ENCODE measurements at places on chromosomes 7 and 10.

DNA sequence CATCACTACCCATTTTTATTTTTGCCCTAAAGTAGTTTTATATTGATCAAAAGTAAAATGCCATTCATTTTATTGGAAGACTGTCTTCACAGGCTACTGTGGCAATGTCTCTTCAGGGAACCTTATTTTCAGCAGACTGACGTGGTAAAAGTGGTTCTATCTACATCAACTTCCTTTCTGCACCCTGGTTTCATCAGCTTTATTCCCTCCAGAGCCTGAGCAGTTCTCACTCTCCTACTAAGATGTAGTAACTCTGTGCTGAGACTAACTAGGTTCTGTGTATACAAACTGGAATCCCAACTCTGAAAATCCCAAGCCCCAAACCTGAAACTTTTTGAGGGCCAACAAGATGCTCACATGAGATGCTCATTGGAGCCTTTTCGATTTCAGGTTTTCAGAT is 155.3 kb downstream of the SFMBT2 start:
- no peak overlapping the region for H3K27ac ChIP-seq
- no peak for DNase-seq
- peaks cover 32% of the 10 kb centered on the region for H3K4me1 ChIP-seq
- H3K36me3 ChIP-seq = no peaks in the 10 kb centered on the region

- H3K36me3 ChIP-seq = no peaks in the 10 kb centered on the region
- no peak overlapping the region for H3K27ac ChIP-seq
- no peak overlapping the region for H3K4me3 ChIP-seq
Measured at GRCh38 chr7:101410743-101411507, 48.2 kb downstream of the COL26A1 start.

- no peak overlapping the region for H3K4me3 ChIP-seq
- no peak overlapping the region for H3K27ac ChIP-seq
- H3K36me3 ChIP-seq = no peaks in the 10 kb centered on the region
- no peaks in the 10 kb centered on the region for H3K27me3 ChIP-seq
- DNase-seq = no peak
- no peaks in the 10 kb centered on the region for H3K4me1 ChIP-seq
Measured at GRCh38 chr7:32221736-32222135, 151.5 kb upstream of the PDE1C start.

GRCh38 chr10:92740762-92741161 is 51.0 kb downstream of the HHEX start:
- DNase-seq = no peak
- H3K27me3 ChIP-seq = no peaks in the 10 kb centered on the region
- no peaks in the 10 kb centered on the region for H3K36me3 ChIP-seq
- no peak overlapping the region for H3K27ac ChIP-seq

DNA sequence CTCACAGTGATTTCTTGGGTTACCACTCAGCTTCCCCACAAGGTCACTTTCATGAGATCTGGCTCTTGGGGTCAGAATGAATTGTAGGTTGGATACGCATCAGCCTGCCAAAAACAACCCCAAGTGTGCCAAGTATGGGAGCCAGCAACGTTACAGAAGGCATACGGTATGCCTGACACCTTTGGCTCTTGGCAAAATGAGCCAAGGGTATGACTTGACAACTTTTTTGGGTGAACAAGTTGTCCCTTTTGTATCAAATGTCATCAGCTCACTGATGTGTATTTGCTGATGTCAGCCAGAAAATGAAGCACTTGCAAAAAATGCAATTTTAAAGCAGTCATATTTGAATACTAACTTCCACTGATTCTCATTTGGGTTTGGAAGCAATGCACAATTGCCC is 168.4 kb downstream of the CACNB2 start:
- no peaks in the 10 kb centered on the region for H3K4me1 ChIP-seq
- DNase-seq = no peak
- no peak overlapping the region for H3K27ac ChIP-seq
- H3K27me3 ChIP-seq = no peaks in the 10 kb centered on the region

GRCh38 chr7:106901828-106902441 is 36.9 kb downstream of the PIK3CG start:
- H3K4me3 ChIP-seq = no peak overlapping the region
- H3K4me1 ChIP-seq = peaks cover 4% of the 10 kb centered on the region
- H3K27ac ChIP-seq = no peak overlapping the region
- no peak for DNase-seq
- H3K36me3 ChIP-seq = peaks cover 17% of the 10 kb centered on the region

DNA sequence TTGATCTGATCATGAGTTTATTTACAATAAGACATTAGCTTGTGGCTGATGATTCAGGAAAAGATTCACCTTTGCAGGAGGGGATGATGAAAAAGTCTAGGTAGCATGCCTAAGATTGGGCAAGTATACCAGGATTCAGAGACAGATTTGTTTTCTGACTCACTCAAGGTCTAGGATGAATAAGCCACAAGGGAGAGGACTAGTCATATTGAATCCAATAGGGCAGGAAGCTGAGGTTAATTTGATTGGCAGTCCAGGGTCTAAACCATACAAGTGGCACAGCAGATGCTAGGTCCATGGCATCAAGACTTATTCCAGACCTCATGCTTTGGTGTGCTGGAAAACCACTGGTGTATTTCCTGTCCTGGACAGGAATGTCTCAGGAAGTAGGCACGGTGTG is 1133.4 kb downstream of the XPNPEP1 start:
- no peaks in the 10 kb centered on the region for H3K36me3 ChIP-seq
- H3K27me3 ChIP-seq = no peaks in the 10 kb centered on the region
- H3K4me1 ChIP-seq = no peaks in the 10 kb centered on the region
- no peak for DNase-seq
- no peak overlapping the region for H3K27ac ChIP-seq

DNA sequence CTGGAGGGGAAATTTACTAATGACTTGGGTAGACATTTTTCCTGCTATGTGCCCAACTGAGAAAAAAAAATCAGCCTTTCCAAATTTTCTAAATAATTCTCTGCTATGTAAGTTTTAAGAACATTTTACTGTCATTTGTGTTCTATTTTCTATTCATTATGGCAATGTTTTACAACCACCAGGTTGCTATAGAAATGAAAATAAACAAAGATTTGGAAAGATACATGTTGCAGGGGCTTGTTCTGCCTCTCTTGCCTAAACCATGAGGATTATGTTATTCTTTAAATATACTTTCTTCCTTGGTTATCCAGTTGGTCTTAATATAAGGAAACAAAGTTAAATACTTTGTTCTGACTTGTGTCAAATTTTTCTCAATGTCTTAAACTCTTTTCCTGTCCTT is 257.2 kb downstream of the TWIST1 start:
- no peak overlapping the region for H3K4me3 ChIP-seq
- H3K27ac ChIP-seq = no peak overlapping the region

DNA sequence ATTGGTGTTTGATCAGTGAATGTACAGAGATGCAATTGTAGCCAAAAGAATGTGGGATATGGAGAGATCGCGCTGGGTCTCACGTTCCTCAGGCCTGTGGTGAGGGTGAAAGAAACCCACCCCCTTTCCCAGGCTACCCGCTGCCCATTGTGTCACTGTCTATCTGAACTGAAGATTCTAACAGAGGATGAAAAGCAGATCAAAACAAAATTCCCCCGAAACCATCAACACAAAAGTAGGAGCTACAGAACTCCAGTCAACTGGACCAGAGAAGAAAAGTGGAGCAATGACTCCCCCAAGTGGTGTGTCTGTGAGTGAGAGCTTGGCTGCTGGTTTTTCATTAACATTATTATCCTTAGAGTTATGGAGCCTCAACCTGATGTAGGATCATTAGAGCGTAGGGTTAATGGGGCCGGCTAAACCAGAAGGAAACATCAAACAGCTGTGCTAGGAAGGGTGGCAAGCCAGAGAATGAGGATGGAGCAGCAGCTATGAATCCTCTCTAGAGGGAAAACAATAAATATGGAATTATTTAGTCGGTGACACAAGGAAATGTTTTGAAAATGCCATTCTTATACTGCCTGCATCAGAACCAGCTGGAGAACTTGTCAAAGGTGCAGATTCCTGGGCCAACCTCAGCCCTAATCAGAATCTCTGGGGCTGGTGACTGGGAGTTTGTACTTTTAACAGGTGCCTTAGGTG is 38.3 kb downstream of the AKR1B1 start:
- H3K27me3 ChIP-seq = no peaks in the 10 kb centered on the region
- DNase-seq = no peak
- H3K4me1 ChIP-seq = no peaks in the 10 kb centered on the region
- H3K27ac ChIP-seq = no peak overlapping the region
- H3K4me3 ChIP-seq = no peak overlapping the region
- no peaks in the 10 kb centered on the region for H3K36me3 ChIP-seq

DNA sequence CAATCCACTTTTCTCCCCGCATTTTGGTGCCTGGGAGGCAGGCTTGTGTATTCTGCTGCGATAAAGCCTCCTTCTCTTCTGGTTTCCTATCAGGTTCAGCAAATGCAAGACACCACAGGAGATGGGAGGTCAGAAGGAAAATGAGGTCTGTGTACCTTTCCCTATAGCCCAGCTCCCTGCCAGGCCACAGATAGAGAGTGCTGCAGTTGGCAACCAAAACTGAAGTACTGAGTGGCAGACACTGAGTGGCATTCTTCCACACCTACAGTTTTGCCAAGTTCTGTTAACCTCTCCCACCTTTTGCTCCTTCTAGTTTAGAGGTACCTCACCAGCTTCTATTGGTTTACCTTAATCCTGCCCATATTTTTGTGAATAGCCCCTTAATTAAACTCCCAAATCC is 948.4 kb downstream of the SORCS1 start:
- no peak for DNase-seq
- H3K27ac ChIP-seq = no peak overlapping the region
- no peaks in the 10 kb centered on the region for H3K27me3 ChIP-seq
- no peak overlapping the region for H3K4me3 ChIP-seq
- H3K4me1 ChIP-seq = no peaks in the 10 kb centered on the region

- H3K36me3 ChIP-seq = no peaks in the 10 kb centered on the region
- peaks cover 14% of the 10 kb centered on the region for H3K4me1 ChIP-seq
- no peaks in the 10 kb centered on the region for H3K27me3 ChIP-seq
- no peak for DNase-seq
- no peak overlapping the region for H3K27ac ChIP-seq
Measured at GRCh38 chr7:101859411-101860106, 42.1 kb downstream of the CUX1 start.

DNA sequence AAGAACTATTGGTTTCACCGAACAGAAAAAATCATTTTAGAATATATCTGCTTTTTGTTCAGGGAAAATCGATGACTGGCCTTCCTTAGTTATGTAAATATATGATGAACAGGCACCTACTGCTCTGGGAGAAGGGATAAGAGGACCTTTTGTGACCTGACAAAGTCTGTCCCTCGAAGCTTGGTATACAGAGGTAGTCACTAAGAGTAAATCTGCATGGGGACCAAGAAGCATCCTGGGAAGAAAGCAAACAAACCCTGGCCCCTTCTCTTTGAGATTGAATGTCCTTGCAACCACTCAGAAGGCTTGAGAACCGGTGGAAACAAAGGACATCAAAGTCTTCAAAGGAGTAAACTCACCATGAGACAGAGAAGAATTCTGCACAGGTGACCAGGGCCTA is 52.3 kb downstream of the SKIDA1 start:
- H3K27ac ChIP-seq = no peak overlapping the region
- H3K4me1 ChIP-seq = no peaks in the 10 kb centered on the region
- no peak overlapping the region for H3K4me3 ChIP-seq
- no peaks in the 10 kb centered on the region for H3K27me3 ChIP-seq

DNA sequence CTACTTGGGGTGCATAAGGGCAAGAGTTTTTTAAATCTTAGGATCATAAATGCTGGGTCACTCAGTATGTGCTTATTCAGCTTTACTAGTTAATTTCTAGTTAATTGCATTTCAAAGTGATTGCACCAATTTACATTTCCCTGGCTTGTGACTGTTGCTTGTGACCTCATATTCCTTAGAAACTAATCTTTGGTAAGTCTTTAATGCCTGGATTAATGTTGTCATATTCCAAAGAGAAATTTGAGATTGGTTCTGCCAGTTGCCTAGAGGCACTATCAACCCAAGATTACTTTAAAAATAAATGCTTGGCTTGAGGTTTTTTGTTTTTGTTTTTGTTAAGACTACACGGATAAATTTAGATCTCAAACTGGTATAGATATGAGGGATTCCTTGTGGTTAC is 103.1 kb downstream of the ANK3 start:
- no peaks in the 10 kb centered on the region for H3K36me3 ChIP-seq
- no peaks in the 10 kb centered on the region for H3K27me3 ChIP-seq
- DNase-seq = no peak
- no peak overlapping the region for H3K27ac ChIP-seq
- no peak overlapping the region for H3K4me3 ChIP-seq
- no peaks in the 10 kb centered on the region for H3K4me1 ChIP-seq

DNA sequence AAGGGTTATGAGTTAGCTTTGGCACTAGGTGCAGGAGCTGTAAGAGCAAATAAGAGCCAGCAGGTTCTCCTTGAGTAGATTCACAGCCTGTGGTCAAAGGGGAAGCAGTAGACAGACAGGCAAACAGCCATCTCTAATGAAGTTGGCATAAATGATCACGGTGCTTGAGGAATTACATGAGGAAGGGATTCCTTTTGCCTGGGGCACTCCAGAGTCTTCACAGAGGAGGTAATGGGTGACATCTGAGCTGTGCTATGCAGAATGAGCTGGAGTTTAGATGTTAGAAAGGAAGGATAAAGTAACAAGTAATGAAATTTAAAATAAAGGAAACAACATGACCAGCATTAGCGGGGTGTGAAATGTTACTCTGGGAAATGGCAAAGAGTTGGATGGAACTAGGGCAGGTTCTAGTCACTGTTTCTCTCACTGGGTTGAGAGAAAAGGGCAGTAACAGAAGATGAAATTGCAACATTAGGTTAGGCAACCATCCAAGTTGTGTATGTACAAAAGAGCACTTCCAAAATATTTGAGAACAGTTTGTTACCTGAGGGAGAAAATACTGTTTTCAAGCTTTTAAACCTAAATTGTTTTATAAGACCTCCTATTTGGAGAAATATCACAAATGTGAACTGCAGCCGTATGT is 613.8 kb downstream of the PHTF2 start:
- H3K36me3 ChIP-seq = no peaks in the 10 kb centered on the region
- no peak overlapping the region for H3K4me3 ChIP-seq
- DNase-seq = no peak

DNA sequence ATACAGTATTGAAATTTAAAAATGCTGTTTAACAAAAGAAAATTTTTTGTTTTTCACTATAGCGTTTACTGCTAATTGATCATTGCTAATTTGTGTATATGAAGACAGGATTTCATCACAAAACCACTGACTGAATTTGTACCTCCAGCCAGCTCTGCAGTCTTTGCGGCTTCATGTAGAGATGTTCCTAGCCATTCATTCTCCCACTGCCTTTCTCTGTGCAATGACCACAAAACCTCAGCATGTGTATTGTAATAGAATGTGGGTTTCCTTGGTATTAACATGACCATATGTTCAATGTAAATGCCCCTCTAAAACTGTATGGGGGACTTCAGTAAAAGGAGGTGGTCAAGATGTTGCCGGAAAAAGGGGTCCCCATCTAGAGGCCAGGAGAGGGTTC is 81.1 kb upstream of the STEAP1B start:
- H3K4me3 ChIP-seq = no peak overlapping the region
- DNase-seq = no peak
- H3K27ac ChIP-seq = no peak overlapping the region
- H3K36me3 ChIP-seq = no peaks in the 10 kb centered on the region
- H3K27me3 ChIP-seq = no peaks in the 10 kb centered on the region
- H3K4me1 ChIP-seq = no peaks in the 10 kb centered on the region

DNA sequence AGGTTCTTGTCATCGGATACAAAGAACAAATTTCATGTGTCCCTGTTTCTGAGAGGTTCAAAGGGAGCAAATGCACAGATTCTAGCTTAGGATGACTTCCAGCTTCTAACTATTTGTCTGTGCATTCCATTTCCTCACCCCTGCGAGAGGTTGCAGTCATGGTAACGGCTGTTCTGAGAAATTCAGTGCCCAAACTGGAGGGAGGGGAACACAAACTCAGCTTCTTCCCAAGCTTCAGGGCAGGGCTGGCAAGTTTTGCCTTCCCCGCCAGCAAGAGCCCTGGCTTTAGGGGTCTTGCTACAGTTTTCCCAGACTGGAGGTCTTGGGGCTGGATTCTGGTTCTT is 11.1 kb downstream of the FAS start:
- DNase-seq = no peak
- peaks cover 5% of the 10 kb centered on the region for H3K36me3 ChIP-seq
- H3K27me3 ChIP-seq = no peaks in the 10 kb centered on the region
- peak overlapping the region; percentile 9 for H3K4me3 ChIP-seq
- H3K4me1 ChIP-seq = peaks cover 46% of the 10 kb centered on the region

All from CD8-positive, alpha-beta memory T cell (primary cell).